ENCODE measurements at places on chromosomes 6 and 20.

GRCh38 chr6:13013681-13014503, 297.3 kb downstream of the PHACTR1 start:
- no peak for DNase-seq

- DNase-seq: no peak
These were observed 40.4 kb downstream of the MAPK14 start for GRCh38 chr6:36068012-36068392.

- DNase-seq: no peak
These were observed at the start of gene HIVEP1 for GRCh38 chr6:12012038-12012557. Gene HIVEP1, plus strand, starts transcription at chr6:12012312. Its CDS starts 3,317 bp downstream, at chr6:12015629.

- no peak for DNase-seq
These were observed 284.2 kb downstream of the LRFN2 start for GRCh38 chr6:40302856-40303454.
